ENCODE measurements at places on chromosomes 5 and 9.

GRCh38 chr5:35354751-35355150, 124.5 kb upstream of the PRLR start:
- no peak for DNase-seq

DNA sequence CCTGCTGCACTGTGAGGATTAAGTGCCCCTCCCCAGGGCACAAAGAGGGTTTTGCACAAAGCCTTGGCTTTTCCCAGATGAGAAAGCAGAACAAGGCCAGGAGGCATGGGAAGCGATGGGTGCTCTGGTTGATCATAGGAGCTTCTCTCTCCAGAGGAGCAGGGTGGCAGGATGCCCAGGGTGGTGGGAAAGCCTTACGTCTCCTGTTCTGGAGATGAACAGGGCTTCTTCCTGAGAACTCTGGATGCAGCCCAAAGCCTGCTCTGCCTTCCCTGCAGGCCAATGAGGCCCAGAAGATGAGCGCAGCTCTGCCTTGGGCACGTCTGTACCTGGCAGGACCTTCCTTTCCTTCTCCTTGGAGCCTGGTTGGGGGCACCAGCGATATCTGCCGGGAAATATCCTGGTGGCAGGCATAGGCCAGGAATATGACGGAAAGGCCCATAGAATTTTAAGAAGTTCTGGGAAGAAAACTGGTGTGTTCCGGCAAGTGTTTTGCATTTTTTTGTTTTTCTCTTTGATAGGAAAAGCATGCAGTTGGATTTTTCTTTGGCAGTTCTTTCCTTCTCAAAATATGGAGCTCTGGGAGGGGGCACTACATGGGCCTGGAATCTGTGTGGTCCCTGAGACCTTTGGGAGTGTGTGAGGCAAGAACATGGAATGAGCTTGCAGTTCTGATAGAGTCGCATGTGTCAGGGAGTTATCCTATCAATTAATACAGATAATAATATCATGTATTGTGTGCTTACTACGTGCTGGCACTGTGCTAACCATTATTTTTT, 253.2 kb upstream of the KLF4 start:
- DNase-seq = no peak

DNA sequence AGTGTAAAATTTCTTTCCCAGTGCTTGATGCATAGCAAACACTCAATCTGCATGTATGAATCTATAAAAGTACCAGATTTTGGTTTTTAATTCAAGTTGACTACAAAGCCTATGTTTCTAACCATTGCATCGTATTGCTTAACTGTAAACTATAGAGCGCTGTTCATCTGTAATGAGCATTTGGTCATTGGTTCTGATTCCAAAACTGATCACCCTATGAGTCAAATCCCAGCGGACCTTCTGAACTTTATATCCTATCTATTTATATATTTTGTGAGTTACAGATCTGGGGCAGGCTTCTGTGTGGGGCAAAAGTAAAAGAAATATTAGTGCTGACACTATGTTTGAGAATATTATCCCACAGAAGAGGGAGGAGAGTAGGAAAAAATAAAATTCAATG, 305.7 kb upstream of the TNC start:
- no peak for DNase-seq

GRCh38 chr9:126788046-126788445, 16.8 kb upstream of the ZBTB43 start:
- DNase-seq = no peak
